T-helper 1 cell (primary cell): ENCODE measurements at places on chromosomes 4 and X.
A peak's percentile ranks its signal among the peaks of the same experiment; 100 is the strongest.

DNA sequence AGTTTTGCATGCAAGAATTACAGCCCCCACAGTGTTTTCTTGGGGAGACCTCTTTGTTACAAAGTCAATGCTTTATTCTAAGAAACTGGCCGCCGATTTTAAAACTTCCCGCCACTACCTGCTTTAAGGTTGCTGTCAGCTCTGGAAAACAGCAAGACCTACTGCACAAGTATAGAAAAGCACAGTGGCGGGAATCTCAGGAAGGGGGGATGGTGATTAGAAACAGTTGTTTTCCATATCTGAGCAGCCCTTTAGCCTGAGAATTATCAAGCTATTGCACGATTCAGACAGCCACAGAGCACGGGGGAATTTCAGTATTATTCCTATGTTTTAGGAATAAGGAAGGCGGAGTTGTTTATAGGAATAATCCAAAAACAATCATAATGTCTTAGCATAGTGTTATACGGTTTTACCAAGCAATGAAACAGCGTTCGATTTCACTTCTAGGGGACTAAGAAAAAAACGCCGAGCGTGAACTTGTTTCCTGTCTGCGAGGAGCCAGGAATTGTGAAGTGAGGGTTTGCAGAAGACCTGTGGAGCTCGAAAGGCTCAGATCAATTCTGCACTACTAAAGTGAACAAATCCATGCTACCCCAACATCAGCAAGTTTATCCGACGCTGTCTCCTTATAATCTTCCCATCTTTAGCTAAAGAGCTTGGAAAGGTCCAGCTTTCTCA, 81.3 kb downstream of the HMGN5 start:
- DNase-seq, result no peak

DNA sequence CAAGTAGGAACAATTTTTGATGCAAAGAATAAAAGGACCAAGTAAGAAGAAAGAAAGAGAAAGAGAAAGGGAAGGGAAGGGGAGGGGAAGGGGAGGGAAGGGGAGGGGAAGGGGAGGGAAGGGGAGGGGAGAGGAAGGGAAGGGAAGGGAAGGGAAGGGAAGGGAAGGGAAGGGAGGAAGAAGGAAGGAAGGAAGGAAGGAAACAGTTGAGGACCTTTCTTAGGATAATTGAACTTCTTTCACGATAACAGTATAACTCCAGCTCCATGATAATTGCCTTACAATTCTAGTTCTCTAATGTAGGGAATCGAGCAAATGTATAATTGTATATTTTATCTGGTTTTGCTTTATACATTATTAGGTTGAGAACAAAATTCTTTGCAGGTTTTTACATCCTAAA, 556.2 kb upstream of the PCDH10 start:
- DNase-seq, result no peak

DNA sequence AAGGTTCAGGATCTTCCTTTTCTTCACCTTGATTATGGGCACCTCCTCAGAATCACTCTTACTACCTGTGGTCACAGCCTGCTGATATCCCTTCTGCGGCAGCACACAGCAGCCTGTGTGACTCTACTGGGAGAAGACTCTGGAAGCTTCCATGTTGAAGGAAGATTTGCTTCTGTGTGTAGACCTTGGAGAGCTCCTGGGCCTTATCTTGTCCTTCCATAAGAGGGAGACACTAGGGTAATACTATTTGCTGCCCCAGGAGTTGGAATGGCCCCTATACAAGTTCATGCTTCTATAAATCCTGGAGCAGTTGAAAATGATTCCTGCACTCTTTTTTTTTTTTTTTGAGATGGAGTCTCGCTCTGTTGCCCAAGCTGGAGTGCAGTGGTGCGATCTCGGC, 10.2 kb upstream of the SUPT20HL1 start:
- DNase-seq, result no peak

- DNase-seq, result no peak
Observed at GRCh38 chr4:178612733-178613132, 1170.5 kb upstream of the AGA start.

DNA sequence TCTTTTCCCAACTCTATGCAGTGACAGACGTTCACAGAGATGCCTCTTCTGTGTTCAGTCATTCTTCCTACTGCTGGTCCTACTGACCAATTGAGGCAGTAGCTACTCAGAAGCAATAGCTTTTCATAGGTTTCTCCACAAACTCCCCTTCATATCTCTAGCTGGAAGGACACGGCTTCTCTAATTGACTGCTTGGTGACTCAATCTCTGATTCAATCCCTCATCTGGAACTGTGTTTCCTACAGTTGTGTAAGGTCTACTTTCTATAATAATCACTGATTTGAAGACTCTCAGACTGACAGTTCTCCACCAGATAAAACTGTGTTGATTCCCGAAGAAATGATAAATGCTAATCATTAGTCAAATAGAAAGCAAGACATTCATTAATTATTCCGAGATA, 111.5 kb downstream of the DTHD1 start:
- no peak for DNase-seq

- DNase-seq, result no peak
Observed at GRCh38 chr4:34628471-34628870, 1615.8 kb downstream of the ARAP2 start.

DNA sequence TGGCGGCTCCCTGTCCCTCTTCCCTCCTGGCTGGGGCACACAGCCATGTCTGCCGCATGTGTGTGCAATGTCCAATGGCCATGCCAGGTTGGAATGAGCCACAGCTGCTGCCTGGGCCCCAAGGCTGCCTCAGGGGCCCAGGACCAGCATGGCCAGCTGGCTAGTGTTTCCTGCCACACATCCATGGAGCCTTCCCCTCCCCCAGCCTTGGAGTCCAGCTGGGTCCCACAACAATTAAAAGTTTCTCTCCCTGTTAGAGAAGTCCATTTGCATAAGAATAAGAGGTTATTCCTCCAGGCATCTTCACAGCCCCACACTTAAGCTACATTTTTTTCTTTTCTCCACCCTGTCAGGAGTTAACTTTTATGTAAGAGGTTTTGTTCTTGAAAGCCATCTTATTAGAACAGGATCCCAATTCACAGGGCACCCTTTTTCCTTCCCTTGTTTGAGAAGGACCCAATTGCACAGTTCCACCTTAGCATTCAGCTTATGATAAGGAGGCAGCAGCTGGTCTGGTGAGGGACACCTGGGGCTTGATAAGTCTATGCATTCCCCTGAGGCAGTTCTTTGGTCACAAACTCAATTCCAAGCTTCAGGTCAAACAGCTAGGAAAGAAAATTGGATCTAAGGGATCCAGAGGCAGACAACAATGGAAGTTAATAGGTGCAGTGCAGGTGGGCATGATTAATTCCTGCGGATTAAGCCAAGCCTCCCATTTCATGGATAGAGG, 963.3 kb upstream of the GRIA3 start:
- no peak for DNase-seq

DNA sequence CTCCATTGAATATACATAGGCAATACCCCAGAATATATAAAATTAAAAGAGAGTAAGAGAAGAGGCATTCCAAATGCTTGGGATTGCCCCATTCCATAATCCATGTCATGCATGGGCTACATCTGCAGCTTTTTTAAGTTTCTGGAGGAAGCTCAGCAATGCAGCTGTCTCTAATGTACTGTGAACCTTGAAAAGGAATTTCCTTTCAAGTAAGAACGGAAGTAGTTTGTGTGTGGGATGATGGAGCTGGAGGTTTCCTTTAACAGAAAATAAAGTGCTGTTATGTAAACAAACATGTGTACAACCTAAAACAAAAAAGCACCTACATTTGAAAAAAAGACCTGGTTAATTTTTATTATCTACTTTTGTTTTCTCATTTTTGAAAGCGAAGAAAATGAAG, 303.5 kb downstream of the BMPR1B start:
- DNase-seq, result no peak

GRCh38 chr4:17197070-17197469, 298.6 kb upstream of the LDB2 start:
- no peak for DNase-seq

- DNase-seq, result no peak
Observed at GRCh38 chr4:118821590-118822293, 14.2 kb downstream of the SEC24D start.

- no peak for DNase-seq
Observed at GRCh38 chr4:112023402-112023950, 121.8 kb upstream of the FAM241A start.

GRCh38 chrX:22389556-22390179, 117.0 kb downstream of the CBLL2 start:
- DNase-seq, result no peak

DNA sequence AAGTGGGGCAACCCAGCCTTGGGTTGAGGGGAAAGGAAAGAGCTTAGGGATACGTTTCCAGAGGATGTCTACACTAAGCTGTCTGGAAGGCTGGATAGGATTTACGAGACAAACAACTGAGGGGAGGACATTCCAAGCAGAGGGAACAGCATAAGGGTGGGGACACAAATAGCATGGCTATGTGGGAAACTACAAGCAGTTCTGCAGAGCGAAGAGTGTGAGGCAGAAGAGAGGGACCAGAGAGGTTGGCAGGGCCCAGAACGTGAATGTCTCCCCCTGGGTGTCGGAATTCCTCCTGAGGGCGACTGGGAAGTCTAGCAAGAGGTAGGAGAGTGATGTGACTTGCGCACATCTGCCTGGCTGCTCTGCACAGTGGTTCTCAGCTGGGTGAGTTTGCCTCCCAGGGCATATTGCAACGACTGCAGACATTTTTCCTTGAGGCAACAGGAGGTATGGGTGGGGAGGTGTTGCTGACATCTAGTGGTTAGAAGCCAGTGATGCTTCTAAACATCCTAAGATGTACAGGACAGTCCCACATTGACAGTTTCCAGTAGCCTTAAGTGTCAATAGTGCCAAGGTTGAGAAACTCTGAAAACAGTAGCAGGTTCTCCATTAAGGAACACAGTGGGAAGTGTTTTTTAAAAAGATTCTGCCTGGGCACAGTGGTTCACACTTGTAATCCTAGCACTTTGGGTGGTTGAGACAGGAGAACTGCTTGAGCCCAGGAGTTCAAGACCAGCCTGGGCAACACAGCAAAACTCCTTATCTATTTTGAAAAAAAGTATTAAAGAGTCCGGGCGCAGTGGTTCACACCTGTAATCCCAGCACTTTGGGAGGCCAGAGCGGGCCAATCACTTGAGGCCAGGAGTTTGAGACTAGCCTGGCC, 9.2 kb downstream of the NDUFA1 start:
- no peak for DNase-seq

- DNase-seq, result no peak
Observed at GRCh38 chr4:40750461-40751258, 905 bp downstream of the NSUN7 start.

DNA sequence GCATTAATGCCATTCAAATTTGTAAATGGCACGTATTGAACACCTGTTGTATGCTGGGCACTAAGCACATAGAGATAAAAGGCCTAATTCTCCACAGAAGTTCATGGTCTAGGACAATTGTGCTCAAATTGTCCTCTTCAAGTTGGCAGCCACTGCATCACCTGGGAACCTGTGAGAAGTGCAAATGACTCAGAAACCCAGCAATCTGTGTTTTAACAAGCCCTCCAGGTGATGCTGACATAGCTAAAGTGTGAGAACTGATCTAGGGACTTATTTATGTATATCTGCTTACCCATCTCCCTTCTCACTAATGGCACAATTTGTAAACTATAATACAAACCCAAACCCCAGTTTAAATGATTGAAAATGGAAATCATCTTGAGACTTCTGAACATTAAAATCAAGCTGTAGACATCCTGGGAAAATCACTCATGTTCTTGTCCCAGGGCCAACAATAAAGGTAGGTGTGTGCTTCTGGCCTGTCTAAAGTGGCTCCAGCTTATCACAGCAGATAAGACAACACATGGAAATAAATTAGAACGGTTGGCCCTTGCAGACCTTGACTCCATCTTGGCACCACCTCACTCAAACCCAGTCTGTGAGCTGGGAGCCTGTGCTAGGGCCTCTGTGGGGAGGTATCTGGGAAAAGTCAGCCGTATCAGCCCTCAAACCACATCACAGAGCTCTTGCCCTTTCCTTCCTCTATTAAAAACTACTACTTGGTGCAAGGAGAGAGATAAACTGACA, 46.8 kb downstream of the UCHL1 start:
- no peak for DNase-seq

DNA sequence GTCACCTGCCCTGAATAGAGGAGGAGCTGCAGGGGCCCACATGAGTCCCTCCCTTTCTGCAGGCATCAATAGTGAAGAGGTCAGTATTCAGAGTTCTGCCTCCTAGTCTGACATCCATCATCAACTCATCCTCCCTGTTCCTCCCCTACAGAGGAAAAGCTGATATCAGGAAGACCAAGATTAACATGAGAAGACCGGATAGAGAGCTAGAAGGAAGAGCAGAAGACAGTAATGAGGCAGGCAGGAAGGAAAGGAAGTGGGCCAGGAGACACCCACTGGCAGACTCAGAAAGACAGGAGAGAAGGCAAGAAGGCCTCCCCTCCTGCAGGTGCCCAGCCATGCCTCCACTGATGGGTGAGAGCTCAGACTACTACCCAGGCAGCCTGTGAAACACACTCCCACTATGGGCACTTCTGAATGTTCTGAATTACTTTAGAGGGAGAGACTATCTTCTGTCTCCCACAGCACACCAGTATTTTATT, 74.6 kb downstream of the CC2D2A start:
- DNase-seq, result no peak

DNA sequence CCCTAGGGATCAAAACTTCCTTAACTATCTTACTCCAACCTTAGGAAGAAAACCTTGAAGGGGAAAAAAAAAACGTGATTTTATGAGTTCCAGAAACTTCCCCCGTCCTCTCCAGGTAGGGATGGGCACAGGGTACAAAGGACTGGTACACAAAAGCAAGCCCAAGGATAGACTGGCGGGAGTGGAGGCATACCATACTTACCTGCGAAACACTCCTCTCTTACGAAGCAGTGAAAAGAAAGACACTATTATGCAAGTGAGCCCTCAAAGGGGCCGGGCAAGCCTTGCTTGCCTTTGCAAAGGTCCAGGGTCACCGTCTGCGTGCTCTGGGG, 651 bp downstream of the TSPAN6 start:
- DNase-seq, result no peak

GRCh38 chrX:41334363-41335197, 618 bp downstream of the DDX3X start:
- DNase-seq, result peak; percentile 45

DNA sequence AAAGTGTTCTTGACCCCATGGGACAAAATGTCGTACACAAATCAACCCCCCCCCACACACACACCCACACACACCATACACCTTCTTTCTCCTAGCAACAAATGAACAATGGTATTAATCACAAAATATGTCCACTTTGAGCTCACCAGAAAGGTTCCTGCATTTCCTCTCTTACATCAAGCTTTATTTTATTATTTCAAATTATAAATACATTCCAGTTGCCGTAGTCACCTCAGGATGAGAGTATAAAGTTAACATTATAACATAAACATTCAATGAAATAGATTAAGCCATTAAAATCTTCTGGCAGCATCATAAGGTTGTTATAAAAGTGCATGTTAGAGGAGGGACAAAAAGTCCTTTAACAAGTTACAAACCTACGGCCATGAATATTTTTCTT, 7.3 kb downstream of the XK start:
- DNase-seq, result no peak

DNA sequence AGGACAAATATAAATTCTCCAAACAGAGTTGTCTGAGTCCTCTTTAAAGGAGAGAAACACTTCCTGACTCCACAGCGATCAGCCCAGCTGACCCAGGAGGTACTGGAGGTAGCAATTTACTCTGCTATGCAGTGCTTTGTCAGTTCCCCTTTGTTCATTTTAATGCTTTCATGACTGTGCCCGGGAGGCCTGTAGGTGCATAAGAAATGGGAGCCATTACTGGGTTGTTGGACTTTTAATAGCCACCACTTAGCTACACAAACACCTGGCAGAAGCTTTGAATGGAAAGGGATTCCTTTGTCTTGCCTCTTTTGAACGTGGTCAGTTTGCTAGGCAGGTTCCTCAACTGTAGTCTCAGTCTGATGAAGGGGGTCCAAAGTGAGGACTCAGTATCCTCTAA, 59.0 kb upstream of the AFF2 start:
- DNase-seq, result no peak

- peak; percentile 52 for DNase-seq
Observed at GRCh38 chr4:110510955-110511544, 35.1 kb downstream of the ENPEP start.
